WERI-Rb-1 (cell line): ENCODE measurements at places on chromosomes 16 and 17.

GRCh38 chr16:14501331-14502255 is 128.5 kb downstream of the PARN start:
- no peak for DNase-seq

DNA sequence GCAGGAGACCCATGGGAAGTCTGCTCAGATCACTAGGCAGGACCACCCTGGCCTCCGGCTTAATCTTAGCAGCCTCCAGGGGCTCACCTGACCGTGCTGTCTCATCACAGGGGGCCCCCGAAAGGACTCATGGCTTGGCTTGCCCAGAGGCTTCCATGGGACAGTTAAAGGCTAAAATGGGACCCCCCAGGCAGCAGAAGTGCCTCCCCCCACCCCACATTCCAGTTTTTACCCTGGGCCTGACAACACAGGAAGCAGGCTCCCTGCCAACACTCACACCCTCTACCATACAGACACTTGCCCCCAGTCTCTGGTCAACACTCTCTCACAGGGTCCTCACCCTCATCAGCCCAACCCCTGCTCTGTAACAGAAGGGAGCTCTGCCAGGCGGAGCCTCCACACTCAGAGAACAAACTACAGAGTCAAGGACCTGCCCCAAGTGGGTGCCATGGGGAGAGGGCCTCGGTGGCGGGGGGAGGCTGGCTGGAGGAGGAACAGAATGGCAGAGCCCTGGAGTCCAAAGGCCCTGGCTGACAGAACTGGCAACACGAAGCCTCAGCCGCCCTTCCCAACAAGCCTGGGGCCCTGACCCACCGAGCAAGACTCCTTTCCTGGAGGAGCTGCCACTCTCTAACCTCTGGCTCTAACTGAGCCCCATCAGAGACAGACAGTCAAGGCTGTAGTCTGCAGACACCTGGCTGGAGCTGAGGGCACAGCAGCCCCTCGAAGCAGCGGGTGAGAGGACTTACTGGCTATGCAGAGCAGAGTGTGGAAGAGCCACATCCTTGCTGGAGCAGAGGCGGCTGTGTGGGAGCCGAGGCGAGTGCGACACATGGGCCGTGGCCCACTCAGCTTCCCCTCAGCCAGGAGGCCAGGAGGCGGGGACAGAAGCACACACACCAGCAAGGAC is at the start of gene ITGAE:
Gene ITGAE (minus strand): TSS at position 827 of the 910 bp plus-strand sequence. CDS start 44 bp downstream, at position 783.
- no peak for DNase-seq

GRCh38 chr16:53545433-53545832 is 42.4 kb upstream of the AKTIP start:
- DNase-seq, result no peak

GRCh38 chr17:4235372-4236279 is 28.2 kb downstream of the ANKFY1 start:
- no peak for DNase-seq
